ENCODE measurements at places on chromosomes 5 and 9.

GRCh38 chr5:115452083-115452482, 92.5 kb downstream of the FEM1C start:
- DNase-seq = no peak

DNA sequence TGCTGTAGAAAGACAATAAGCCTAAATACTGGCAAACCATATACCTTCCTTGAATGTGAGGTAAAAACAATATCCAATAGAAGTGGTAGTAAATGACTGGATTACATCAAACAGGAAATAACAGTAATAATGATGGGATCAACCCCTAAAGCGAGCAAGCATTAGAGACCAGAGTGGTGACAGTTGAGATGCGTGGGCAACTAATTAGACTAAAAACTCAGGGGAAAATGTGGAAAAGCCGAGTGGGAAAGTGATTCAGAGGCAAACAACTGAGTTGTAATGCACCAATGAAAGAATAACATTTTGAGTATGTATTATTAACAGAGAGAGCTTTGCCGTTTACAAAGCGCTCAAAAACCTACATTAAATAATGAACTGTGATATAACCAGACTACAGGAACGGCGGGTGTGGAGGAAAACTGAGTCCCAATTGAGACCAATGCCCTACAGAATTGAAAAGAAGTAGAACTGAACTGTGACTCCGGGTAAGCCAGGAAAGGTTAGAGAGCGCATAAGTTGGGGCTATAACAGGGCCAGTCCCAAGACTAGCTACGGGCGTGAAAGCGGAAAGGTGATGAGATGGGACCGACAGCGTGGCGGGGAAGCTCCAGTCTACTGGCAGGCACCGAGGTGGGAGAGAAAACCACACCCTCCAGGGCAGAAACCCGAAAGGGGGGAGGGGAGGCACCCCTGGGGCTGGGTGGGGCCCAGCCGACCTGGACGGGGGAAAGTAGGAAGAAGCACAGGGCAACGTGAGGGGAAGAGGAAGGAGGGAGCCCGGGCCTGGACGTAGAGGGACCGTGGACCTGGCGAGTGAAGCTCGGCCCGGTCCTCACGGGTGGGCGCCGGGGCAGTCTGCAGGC, 592 bp downstream of the UBAP2 start:
- no peak for DNase-seq

DNA sequence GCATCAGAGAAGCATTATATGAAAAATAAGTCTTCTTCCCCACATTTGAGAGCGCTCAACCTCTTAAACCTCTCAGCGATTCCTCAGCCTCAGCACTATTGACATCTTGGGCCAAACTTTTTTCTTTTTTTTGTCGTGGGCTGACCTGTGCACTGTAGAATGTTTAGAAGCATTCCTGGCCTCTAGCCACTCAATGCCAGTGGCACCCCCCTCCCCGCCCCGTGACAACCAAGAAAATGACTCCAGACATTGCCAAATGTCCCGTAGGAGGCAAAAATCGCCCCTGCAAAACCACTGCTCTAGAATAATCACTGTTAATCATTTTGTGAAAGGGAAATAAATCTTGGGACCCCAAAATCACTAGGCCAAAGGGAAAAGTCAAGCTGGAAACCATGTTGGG, 129.1 kb upstream of the BOD1 start:
- no peak for DNase-seq

DNA sequence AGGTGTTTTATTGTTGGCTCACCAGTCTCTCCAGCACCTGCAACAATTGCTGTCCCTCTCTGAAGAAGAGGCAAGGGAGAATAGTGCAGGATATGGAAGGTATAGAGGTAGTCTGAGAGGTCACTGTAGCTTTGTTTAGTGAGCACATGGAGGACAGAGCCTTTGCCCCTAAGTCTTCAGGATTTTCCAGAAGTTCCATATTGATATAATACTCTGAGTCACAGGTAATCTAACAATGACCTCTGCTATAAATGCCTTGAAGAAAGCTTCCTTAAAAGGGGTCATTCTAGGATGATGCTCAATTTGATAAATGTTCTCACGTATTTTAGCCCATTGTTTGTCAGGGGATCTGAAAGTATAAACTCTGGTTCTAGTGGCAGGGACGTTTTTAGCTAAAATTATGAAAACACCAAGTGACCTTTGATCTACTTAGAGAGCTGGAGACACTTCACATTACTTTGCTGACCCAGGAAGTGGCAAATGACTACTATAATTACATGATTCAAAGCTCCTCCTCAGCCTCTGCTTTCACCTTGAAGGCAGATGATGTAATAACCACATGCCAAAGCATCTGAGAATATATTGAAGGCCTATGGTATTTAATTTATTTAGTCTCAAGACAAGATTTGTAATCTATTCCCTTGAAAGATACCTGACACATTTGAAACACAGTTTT, 366.9 kb upstream of the NUDT12 start:
- DNase-seq = no peak

GRCh38 chr9:104961238-104961637, 33.3 kb upstream of the ABCA1 start:
- DNase-seq = no peak

GRCh38 chr5:156693113-156693512, 157.0 kb upstream of the PPP1R2B start:
- DNase-seq = no peak

DNA sequence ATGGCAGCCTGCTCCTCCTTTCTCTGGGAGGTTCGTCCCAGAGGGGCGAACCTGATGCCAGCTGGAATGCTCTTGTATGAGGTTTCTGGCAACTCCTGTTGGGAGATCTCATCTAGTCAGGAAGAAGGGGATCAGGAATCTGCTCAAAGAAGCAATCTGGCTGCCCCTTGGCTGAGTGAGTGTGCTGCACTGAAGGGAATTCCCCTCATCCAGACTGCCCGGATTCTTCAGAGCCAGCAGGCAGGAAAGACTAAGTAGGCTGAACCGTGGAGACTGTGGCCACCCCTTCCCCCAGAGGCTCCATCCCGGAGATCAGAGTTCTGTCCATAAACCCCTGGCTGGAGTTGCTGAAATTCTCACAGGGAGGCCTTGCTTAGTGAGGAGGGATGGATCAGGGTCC, 476.0 kb downstream of the CSNK1G3 start:
- DNase-seq = no peak

- DNase-seq = no peak
Measured at GRCh38 chr9:4838189-4838546, 45.4 kb downstream of the RCL1 start.

- DNase-seq = no peak
Measured at GRCh38 chr9:23663536-23663935, 162.5 kb downstream of the ELAVL2 start.

- no peak for DNase-seq
Measured at GRCh38 chr5:129830288-129830687, 74.0 kb upstream of the CHSY3 start.

GRCh38 chr5:150394131-150394530, 18.6 kb downstream of the CD74 start:
- DNase-seq = no peak

- DNase-seq = no peak
Measured at GRCh38 chr5:2451100-2451499, 300.4 kb downstream of the IRX2 start.

GRCh38 chr9:125434986-125435775, 173.6 kb downstream of the GAPVD1 start:
- no peak for DNase-seq

- no peak for DNase-seq
Measured at GRCh38 chr9:76310577-76310976, 83.6 kb downstream of the RFK start.

DNA sequence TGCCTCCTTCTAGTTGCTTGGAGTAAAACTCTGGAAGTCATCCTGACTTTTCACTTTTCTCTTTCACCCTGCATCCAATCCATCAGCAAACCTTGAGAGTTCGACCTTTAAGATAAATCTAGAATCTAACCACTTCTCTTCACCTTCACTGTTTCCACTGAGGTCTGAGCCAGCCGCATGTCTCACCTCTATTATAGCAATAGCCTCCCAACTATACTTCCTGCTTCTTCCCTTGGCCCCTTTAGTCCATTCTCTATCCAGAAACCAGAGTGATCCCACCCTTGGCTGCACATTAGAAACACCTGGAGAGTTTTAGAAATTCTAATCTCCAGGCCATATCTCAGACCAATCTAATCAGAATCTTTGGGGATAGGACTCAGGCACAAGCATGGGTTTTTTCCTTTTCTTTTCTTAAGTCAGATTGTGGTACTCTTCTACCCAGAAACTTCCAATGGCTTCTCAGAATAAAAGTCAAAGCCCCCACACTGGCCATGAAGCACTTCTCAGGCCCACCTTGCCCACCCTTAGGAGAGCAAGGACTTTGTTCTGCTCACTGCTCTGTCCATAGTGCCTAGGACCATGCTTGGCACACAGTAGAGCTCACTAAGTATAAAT, 33.1 kb downstream of the MFAP3 start:
- no peak for DNase-seq

- peak; percentile 41 for DNase-seq
Measured at GRCh38 chr9:124399323-124399967, 15.8 kb downstream of the PSMB7 start.

DNA sequence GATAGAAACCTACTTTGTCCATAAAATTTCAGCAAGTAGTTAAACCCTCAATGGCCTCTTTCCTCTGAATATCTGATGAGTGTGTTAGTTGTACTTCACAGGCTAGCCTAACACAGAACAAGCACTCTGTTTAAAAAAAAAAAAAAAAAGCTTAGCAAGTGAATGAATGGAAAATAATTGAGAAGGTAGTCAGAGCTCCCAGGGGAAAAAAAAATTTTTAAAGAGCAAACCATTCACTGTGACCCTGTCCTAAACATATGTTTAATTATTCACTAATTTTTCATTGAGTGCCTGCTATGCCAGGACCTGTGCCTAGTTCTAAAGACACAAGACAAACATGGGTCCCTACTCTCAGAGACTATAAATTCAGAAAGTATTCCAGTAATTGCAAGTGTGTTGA, 69.3 kb downstream of the SH3RF2 start:
- DNase-seq = no peak

GRCh38 chr5:157555037-157555640, 20.4 kb downstream of the ADAM19 start:
- no peak for DNase-seq

GRCh38 chr5:154756009-154756867, 1.1 kb downstream of the LARP1 start:
- DNase-seq = peak; percentile 22

DNA sequence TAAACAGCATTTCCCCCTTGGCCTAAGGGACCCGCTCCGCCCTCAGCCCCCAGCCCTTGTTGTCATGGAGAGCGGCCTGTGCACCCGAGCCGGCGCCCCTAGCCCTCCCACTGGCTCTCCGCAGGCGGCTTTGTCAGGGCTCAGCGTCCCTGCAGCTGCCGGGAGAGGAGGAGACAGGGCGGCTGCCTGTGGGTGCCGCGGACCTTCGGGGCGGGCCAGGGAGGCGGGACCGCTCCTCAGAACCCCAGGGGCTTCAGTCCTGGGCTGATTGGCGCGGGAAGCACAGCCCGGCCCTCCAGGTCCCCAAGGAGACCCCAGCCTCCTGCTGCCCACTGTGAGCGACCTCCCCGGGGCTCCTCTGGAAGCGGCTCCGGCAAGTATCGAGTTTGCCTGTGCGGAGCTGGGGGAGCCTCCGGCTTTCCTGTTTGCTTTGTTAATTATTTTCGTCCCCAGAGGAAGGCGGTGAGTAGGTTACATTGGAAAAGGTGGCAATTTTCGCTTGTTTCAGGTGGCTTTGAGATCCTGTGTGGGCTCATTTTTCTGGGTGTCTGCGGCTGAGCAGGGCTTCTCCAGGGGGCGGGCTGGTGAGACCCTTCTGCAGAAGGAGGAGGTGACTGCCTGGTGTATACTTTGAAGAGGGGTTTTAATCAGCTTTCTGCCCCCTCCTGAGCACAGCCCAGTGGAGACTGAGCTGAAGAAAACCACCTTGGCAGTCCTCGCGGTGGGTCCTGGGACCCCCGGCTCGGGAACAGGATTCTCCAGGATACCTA, at the start of gene FGD3:
Gene FGD3, plus strand, starts transcription at position 256 of the 770 bp plus-strand sequence. CDS start 28,734 bp downstream, outside the sequence.
- DNase-seq = no peak

- DNase-seq = no peak
Measured at GRCh38 chr9:79213417-79214125, 358.2 kb upstream of the TLE4 start.

GRCh38 chr5:163384669-163385068, 52.7 kb upstream of the CCNG1 start:
- DNase-seq = no peak

DNA sequence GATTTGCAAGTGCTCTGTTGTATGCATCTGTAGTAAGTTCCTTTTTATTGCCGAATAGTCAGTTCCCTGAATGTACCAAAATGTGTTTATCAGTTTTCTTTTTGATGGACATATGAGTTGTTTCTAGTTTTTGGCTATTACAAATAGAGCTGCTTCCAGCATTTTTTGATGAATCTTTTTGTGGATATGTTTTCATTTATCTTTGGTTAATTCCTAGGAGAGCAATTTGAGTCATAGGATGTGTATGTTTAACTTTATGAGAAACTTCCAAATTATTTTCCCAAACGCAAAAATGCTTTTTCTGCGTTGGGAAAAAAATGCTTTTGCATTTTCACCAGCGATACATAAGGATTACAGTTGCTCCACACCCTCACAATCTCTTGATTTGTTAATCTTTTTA, 287.7 kb downstream of the FER start:
- DNase-seq = no peak

DNA sequence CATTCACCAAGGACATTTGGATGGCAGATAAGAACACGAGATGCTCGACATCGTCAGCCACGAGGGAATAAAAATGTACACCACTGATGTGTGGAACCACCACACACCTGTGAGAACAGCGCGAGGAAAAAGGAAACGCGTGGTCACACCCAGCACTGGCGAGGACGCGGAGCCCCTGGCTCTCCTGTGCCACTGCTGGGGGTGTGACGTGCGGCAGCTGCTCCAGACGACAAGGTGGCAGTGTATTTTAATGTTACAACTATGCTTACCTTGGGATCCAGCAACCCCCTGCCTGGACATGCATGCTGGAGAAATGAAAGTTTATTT, 13.6 kb upstream of the CEP72 start:
- no peak for DNase-seq

GRCh38 chr5:94407023-94407422, 211.4 kb downstream of the KIAA0825 start:
- no peak for DNase-seq

DNA sequence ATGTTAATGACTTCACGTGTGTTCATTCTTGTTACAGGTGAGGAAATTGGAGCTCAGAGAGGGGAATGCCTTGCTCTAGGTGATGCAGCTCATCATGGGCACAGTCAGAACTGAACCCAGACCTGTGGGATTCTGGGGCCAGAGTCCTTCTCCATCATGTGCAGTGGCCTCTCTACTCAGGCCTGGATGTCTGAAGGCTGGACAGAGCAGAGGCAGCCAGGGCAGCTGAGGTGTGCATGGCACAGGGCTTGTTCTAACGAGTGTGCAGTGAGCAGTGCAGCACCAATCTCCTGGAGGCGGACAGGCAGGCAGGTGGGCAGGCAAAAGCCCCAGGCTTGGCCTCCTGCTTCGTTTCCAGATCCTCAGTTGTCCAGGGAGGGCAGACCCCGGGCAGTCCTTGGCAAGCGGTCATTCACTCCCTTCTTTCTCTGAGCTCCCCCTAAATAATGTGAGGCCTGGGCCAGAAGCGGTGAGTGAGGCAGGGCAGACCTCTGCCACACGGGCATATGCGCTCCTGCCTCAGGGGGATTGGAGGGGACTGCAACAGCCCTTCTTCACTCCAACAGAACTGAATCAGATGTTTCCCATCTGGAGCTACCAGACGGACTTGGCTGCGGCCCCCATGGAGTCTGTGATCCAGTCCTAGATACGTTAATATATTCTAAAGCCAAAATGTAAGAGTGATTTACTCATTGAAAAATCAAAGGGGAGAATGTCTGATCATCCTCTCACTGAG, 68.7 kb upstream of the FSTL4 start:
- no peak for DNase-seq

Measured in globus pallidus (tissue), 1 donor.